Omental fat pad (tissue), 4 donors: ENCODE measurements at places on chromosomes 7 and 10.

- DNase-seq: no peak
Measured at GRCh38 chr7:1590887-1591286, 21.1 kb upstream of the PSMG3 start.

DNA sequence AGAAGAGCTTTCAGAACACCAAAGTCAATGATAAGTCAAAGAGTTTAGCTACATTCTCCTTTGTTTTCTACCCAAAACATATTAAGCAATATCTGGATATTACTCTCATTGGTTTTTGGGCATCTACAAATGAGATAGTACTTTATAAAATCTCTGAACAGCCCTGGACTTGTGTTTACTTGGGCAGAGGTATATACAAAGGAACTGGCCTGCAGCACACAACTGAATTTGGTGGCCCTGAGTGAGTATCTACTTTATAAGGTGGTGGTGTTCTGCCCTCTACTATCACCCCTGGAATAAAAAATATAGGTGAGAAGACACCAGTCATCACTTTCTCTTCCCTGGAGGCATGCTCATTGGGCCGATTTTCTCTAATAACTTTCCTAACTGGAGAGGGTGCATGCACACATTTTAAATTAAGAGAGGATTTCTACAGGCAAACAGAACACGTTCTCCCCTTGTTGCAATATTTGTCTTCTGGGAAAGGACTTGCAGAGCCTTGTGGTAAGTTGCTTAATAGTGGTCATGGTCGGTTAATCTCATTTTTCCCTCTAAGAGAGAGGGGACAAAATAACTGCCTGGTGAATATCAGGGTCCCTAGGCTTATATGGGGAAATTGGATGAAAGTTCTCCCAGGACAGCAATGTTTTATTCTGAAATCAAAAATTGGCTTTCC, 41.1 kb downstream of the OTUD1 start:
- no peak for DNase-seq

DNA sequence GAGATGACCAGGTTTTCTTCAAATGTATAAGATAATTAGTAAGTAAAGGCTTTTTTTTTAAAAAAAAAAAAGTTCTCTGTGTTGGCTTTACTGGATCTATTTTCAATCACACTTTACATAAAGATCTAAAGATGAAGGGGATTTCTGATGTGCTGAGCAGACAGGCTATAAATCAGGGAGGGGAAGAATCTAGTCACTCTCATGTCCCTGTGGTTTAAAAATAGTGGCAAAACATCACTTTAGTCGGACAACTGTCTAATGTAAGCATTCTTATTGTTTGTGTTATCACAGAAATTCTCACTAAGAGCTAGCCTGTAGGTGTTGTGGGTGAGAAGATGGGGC, 132.7 kb downstream of the ICA1 start:
- DNase-seq: no peak

DNA sequence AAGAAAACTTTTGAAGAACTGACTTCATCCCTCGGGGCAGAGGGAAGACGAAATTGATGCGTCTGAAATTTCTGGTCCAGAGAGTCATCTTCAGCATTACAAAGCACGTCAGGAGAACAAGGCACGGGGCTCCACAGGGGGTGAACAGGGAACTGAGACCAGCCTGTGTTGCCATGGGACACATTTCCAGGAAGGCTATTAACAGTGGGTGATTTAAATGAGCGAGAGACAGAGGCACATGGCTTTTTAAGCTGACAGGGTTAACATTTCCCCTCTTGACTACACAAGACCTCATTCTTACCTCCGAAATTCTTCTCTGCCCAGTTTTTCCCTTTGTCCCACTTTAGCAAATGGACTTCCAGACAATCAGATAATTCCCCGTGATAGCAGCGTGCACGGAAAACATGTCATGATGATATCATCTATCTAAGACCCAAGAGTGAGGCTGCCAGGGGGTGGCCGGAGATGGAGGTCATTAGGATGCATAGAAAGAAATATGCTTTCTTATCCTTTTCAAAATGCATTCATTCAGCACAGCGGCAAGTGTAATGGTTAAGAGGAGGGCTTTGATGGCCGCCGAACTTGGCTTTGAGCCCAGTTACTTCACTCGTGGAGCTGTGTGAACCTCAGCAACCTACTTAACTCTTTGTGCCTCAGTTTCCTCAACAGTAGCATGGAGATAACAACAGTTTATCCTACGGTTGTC, 248.0 kb downstream of the PRPF18 start:
- no peak for DNase-seq

- DNase-seq: no peak
Measured at GRCh38 chr10:59711871-59712494, 2.3 kb upstream of the SLC16A9 start.

- DNase-seq: no peak
Measured at GRCh38 chr7:143227806-143228205, 6.0 kb downstream of the TAS2R40 start.

DNA sequence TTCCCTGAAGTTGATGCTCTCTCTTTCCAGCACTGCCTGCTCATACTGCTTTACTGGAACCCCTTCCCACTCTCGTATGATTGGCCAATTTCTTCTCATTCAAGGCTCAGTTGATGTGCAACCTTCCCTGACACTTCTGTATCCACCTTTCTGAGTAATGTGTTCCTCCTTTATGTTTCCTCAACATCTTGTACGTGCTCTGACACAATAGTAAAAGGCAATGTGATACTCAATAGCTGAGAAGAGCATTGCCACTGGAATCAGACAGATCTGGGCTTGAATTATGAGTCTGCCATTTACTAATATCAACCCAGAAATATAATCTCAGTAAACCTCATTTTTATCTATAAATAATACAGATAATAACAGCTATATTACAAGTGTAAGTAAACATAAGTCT, 34.7 kb downstream of the ARL4A start:
- DNase-seq: no peak
